ENCODE measurements at places on chromosomes 11 and 22.

- DNase-seq: no peak
Measured at GRCh38 chr22:29029202-29030000, 32.2 kb downstream of the C22orf31 start.

DNA sequence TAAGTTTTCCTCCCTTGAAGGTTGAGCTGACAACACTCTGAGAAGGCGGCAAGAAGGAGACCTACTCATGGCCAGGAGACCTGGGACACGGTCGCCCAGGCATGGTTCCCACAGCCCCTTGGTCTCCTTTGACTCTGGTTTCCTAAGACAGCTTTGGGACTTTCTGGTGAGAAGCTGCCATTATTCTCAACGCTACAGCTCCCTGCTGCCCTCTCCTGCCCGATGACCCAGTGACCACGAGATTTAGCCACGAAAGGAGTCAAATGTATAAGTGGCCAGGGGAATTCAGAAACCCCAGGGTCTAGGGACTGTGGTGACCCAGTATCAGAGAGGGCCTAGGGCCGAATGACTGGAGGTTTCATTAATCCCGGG, 699 bp upstream of the SDF2L1 start:
- DNase-seq: peak; percentile 47

- no peak for DNase-seq
Measured at GRCh38 chr11:43503417-43503816, 144.7 kb downstream of the TTC17 start.

GRCh38 chr11:9681583-9682372, 17.9 kb downstream of the SWAP70 start:
- DNase-seq: no peak

DNA sequence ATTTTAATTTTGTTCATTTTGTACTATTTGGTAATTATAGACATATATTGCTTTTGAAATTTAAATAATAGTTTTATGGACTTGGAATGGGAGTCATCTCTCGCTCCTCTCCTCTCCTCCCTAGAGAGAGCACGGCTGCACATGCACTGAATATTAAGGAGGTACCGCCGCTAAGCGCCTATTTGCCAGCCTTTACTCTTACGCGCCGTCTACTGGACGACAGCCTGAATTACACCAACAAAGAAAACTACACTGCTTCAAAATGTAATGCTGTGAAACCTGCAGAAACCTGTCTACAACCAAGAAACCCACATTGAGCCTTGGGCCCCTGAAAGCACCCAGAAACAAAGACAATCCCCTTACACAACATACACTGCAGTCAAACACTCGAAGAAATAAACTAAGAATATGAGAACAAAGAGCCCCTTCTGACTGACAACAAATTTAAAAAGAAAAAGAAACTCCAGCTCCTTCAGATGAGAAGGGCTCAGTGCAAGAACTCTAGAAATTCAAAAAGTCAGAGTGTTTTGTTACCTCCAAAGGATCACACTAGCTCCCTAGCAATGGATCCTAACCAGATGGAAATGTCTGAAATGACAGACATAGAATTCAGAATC, 737.2 kb downstream of the LRRC4C start:
- peak; percentile 13 for DNase-seq

- no peak for DNase-seq
Measured at GRCh38 chr11:95085117-95085816, 4.4 kb upstream of the ENDOD1 start.

DNA sequence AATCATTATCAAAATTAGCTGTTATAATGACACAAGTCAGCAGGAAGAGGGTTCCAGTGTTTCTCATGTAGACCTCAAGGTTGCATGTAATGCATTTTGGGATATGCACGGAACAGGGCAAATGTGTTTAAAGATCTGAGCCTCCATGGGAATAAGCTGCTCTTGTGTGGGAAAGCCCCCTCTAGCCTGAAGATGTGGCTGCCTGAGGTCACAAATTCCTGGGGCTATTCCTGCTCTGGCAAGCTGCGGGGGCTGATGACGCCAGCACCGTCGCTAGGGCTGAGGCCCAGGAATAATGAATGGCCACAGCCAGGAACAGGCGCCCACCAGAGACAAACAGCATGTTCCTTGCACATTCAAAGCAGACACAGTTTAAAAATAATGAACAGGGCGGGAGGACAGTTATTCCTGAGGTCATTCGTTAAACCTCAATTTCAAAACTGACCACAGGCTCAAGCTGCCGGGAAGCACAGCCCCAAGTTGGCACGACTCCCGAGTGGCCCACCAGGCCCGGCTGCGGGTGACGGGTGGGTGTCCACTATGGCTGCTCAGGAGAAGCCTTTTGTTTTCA, 11.7 kb downstream of the OSBPL5 start:
- no peak for DNase-seq

DNA sequence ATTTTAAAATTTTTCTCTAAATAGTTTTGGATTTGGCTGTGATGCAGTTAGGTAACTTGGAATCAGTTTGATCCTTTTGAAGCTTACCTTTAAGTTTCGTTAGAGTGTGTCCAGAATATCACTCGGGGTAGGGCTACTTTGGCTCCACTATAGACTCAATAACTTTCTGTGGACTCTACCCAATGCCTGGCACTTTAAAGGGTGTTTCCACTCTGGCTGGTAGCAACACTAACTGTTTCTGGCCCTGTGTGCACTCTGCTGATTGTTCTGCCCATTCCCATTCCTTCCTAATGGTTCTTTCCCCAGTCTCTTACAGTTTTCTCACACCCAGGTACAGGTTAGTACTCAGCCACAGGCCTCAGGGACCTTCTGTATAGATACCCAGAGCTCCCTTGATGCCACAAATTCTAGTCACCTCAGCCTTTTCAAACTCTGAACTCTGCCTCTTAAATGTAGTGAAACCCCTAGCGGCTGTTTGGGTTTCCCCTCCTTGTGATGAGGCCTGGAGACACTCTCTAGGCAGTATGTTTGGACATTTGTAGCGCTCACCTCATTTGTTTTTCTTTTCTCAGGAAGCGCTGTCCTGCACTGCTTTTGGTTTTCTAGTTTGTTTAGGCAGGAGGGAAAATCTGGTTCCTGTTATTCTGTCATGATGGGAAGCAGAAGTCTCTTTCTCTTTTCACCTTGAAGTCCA, 16.8 kb downstream of the CUL5 start:
- DNase-seq: no peak

DNA sequence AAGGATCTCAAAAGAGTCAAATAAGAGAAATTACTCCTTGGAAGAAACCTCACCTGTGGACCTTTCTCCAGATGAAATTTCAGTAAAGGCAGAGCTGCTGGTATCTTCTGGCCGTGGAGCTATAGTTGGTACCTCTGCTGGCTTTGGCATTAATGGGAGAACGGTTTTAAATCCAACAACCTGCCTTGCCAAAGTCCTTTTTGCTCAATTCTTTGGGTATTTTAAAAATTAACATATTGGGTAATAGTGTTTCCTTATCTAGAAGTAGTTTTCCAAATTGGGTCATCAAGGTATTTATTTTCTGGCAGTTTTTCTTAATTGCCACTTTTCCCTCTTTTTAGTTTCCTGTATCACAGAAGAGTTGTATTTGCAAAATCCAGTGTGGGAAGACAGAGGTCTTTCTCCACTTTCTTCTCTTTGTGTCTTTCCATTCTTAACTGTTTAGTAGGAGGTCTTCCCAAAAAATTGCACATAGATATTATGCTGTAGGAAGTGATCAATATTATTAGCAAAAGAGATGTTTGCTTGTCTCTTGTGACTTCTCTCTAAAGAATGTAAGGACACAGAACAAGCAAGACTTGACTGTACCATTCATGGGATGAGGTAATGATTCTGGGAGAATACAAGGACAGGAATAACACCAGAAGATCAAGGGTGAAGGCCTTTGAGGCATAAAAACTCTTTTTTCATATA, at the start of gene SAA4:
Gene SAA4 (minus strand): TSS at position 139 of the 693 bp plus-strand sequence. CDS start 876 bp downstream, outside the sequence.
- no peak for DNase-seq

GRCh38 chr11:68455485-68455884, 5.1 kb upstream of the PPP6R3 start:
- no peak for DNase-seq

DNA sequence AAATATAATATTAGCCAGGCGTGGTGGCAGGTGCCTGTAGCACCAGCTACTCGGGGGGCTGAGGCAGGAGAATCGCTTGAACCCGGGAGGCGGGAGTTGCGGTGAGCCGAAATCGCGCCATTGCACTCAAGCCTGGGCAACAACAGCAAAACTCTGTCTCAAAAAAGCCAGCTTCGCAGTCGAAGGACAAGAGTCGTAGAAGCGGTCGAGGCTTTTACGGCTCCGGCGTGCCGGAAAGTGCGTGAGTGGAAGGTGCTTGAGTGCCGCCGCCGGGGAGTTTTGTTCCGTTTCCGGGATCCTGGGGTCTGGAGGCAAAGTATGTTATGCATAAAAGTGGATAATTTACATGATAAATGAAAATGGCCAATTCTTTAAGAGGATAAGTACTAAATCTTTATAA, 43.6 kb downstream of the SYN3 start:
- no peak for DNase-seq

DNA sequence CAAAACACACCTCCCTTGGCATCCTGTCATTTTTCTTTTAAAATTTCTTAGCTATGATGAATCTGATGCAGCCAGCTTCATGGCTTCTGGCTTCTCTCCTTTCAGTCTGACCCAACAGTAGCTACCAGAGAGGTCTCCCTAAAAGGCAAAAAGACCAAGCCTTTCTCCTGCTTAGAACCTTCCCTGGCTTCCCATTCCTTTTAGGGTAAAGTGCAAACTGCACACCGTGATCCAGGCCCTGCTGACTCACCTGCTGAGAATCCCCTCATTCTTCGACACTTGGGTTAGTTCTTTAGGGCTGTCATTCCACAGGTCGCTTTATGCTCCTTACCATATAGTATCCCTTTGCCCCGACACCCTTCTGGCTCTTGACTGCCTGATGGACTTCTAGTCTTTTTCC, 362.4 kb downstream of the MIAT start:
- no peak for DNase-seq

- DNase-seq: no peak
Measured at GRCh38 chr11:1842149-1843097, 3.6 kb downstream of the TNNI2 start.

DNA sequence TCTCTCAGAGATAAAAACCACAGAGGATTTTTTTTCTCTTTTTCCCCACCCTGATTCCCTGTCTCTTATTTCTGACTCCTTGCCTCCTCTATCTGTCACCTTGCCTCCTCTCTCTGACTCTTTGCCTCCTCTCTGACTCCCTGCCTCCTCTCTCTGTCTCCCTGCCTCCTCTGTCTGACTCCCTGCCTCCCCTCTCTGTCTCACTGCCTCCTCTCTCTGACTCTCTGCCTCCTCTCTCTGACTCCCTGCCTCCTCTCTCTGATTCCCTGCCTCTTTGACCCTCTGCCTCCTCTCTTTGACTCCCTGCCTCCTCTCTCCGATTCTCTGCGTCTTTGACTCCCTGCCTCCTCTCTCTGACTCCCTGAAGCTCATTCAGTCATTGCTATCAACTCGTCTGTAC, 3.1 kb downstream of the RASD2 start:
- DNase-seq: no peak

DNA sequence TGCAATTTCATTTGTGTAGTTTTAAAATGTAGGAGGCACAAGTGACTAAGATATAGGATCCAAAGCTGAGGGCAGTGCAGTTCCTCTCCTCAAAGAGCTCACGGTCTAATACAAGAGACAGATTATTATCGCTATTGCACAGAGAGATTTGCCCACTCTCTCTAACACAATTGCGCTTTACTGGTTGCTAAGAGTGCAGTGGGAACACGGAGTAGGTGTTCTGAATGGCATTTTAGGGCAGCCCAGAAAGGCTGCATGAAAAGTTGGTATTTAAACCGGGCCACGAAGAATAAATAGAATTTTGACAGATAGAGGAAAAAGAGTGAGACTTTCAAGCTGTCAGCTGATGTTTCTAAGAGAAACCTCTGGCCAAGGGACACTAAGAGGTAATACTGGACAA, 79.5 kb downstream of the BLID start:
- no peak for DNase-seq

DNA sequence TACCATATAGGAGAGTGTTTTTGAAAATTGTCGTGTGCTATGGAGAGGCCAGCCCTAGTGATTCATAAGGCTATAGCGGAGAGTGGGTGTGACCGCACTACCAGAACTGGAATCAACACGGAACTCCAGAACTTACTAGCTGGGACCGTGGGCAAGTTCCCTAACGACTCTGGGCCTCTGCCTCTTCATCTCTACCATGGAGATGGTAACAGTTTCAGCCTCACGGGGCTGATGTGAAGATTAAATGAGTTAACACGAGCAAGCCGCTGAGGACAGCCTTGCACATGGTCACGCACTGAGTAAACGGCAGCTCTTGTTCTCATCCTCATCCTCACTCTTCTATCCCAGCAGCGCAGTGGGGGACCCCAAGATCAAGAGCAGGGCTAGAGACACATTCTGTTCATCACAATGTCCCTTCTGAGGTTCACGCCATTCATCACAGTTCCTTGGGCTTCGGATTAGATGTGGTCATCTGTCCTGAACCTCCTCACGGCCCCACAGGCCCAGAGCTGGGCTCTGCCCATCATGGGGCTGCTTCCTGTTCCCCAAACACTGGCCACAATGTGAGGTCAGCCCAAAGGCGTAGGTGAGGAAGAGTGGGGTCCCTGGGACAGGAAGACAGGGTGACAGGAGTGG, 47.2 kb upstream of the CD5 start:
- no peak for DNase-seq

DNA sequence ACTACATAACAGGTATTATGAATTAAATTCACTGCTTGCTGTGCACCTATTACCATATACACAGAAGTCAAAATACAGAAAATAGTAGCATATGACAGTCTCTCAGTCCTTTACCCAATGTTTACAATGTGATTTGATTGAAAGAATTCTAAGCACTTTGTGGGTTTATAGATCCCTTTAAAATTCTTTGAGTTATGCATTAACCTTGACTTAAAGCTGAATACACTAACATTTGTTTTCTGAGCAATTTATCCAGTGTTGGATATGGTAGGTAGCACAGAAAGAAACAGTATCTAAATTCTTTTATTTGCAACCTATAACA, 230.8 kb upstream of the DDI1 start:
- no peak for DNase-seq

DNA sequence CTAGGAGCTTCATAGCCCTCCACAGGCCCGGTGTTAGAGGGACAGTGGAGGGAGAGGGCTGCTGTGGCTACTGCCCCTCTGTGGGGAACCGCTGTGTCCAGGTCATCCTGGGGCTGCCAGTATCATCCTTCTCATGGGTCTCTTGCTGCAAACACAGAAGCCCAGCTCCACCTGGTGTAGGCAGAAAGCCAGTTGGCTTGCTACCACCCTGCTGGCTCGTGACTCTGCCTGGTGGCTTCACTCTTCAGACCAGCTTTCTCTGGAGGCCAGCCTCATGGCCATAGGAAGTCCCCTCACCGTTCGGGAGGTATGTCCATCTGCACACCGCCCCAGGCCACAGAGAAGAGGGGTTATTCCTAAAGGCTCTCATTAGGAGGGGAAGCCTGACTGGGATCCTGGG, 19.4 kb upstream of the SUSD2 start:
- DNase-seq: no peak

- DNase-seq: peak; percentile 72
Measured at GRCh38 chr11:111765984-111766833, at the start of gene PPP2R1B. PPP2R1B (minus strand) TSS chr11:111766389; CDS start chr11:111766361, 28 bp downstream.
